ENCODE measurements at places on chromosomes 3 and 15.

DNA sequence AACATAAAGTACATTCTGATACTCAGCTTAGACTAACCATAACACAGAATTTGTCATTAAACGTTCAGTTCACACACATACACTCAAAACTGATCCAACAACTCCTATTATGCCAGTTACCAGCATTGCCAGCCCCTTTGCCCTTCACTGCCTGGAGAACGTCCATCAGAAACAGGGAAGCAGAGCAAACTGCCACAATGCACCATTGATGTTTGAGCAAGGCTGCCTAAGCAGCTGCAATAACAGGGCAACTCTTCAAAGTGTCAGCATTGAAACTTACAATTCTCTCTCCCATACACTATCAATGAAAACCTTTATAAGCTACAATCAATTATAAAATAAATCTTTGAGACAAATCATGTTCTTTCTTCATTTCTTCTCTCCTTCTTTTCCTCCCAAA is 85.1 kb downstream of the ZBTB20 start:
- DNase-seq: no peak

GRCh38 chr15:66797921-66798320 is 95.9 kb downstream of the SMAD6 start:
- no peak for DNase-seq

DNA sequence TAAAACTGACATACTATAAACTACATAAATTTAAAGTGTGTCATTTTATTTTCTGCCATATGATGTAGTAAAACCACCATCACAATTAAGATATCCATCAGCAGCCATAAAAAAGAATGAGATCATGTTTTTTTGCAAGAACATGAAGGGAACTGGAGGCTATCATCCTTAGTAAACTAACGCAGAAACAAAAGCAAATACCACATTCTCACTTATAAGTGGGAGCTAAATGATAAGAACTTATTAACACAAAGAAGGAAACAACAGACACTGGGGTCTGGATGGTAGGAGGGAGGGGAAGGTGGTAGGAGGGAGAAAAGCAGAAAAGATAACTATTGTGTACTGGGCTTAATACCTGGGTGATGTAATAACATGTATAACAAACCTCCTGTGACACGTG is 24.6 kb downstream of the CCDC14 start:
- no peak for DNase-seq

- no peak for DNase-seq
Observed at GRCh38 chr3:154176036-154176435, 54.8 kb downstream of the ARHGEF26 start.

DNA sequence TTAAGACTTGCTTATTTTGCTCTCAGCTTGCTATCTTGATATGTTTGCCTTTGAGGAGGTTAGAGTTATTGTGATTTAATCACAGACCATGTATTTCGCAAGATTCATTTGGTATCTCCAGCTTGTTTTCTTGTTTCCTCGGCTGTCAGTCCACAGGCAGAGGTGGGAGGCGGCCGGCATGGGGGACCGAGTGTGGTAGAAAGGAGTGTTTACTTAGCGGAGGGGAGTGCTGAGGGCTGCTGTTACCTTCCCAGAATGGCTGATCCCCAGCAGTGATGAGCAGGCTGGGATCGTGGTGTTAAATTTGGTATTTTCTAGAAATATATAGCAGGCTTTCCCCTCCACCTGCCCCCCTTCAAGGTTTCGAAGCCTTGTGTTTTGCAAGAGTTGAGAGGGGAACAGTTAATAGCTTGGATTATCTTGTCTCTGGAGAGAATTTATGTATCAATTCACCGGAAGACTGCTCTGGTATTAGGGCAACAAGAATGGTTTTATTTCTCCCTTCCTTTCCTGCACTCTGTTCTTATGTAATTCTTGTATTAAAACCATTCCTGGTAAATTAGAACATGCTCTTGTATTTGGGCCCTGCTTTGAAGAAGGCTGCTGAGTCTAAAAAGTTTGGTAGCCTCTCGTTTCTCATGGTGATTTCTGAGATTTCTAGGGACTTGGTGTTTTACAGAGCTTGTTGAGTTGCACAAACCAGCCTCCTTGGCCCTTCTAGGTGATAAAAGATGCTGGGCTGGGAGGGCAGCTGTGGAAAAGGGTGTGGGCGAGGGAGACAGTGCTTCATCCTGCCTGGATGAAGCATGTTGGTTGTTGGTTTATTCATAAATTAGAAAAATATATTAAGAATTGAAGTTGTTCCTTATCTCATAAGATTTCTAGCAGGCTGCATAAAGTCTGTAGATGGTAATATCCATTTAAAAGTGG is 151.4 kb downstream of the IGF1R start:
- peak; percentile 56 for DNase-seq

DNA sequence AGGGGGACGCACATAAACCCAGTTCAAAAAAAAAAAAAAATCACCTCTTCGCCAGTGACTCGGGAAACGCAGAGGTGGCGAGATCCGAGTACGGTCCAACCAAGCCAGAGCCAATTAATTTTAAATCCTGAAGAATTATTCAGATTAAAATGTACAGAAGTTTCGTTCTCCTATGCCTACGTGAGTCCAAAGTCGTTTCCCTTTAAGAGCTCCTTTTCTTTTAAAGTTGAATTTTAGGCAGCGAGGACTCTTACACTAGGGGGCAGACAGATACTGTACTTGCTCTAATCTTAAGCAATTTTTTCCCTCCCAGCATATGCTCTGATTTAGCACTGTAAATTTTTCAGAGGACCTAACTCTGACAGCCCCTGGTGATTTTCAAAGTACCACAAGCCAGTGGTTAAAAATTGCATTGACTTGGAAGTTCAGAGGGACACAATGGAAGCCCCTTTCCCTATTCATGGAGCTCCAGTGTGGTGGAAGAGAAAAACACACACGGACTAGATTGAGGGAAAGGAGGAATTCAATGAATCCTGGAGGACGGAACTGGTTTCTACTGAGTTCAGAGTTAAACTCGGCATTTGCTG is 3.3 kb upstream of the NR2F2 start:
- peak; percentile 71 for DNase-seq

DNA sequence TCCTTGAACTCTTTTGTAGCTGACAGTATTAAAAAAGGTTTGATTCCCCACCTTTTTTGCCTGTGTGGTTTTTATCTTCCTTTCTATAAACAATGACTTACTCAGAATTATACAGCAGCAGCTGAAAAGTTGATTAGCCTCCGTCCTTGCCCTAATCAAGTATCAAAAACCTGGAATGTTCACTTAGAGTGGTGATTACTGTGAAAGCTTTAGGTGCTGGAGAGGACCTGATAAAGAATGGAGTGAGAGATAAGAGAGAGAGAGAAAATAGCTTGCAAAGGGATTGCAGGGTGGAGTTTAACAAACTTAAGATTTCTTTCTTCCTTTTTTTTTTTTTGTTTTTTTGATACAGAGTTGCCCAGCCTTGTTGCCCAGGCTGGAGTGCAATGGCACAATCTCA is 6.7 kb downstream of the CGNL1 start:
- DNase-seq: no peak

GRCh38 chr3:171763392-171763791 is 46.9 kb downstream of the PLD1 start:
- DNase-seq: no peak

- no peak for DNase-seq
Observed at GRCh38 chr3:124784686-124785382, 54.6 kb downstream of the UMPS start.
